GF-D8 (cell line): ENCODE measurements at places on chromosomes 16 and 17.

- DNase-seq = no peak
Measured at GRCh38 chr17:1946021-1946932, 78.9 kb downstream of the RTN4RL1 start.

DNA sequence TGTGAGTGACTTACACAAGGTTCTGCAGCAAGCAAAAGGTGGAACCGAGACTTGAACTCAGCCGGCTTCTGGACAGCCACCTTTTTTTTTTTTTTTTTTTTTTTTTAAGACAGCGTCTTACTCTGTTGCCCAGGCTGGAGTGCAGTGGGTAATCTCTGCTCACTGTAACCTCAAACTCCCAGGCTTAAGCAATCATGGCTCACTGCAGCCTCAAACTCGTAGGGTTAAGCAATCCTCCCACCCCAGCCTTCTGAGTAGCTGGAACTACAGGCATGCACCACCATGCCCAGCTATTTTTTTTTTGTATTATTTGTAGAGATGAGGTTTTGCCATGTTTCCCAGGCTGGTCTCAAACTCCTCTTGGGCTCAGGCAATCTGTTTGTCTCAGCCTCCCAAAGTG lies 55.2 kb upstream of the GOT2 start:
- no peak for DNase-seq

- DNase-seq = no peak
Measured at GRCh38 chr16:52496051-52496876, 50.7 kb downstream of the TOX3 start.

GRCh38 chr16:89828199-89828869 lies at the start of gene SPIRE2:
Gene SPIRE2, plus strand, starts transcription at chr16:89828475. Its CDS starts 76 bp downstream, at chr16:89828551.
- DNase-seq = no peak

DNA sequence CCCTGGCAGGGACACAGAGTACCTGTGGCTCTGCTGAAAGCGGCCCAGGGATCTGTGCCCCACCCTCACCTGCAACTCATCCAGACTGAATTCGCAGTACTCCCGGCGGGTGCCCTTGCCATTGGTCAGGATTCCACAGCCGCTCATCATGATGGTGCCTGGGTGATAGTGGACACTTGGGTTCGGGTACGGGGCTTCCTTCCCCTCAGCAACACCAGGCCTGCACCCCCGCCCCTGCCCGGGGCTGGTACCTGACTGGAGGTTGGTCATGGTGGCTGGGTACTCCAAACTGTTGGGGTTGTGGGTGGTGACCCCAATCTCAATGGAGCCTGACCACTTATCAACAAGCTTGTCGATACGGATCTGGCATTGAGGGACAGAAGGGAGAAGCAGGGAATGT lies 2.9 kb downstream of the NEURL4 start:
- DNase-seq = no peak

DNA sequence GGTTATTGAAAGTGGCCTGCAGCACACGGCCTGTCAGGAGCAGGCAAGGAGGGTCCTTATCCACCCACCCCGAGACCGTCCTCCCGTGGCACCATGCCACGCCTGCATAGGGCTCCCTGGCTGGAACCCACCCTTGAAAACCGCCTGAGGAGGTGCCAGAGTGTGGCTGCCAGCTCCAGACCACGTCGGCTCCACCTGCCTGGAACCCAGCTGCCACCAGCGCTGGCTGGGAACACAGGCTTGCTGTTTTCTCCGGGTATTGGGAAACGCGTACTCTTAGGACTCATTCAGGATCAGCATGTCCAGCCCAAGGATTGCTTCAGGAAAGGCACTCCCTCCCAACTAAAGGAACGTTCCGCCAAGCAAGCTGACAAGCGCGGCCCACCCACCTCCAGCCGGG lies 6.7 kb downstream of the ARL16 start:
- DNase-seq = no peak

DNA sequence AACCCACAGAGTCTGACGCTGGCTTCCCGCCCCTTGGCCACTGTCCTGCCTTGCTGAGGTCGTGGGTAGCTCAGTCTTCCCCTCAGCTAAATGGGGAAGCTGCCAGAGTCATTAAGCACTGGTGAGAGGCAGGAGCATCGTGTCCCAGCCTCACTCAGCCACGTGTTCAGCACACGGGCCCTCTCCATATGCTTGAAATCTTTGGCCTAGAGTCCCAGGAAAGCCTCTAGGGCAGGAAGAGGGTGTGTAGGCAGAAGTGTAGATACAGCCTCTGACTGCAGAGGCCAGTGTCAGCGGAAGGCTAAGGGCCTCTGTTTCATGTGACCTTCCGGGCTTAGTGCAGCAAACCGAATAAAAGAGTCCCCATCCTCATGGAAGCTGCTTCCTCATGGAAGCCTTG lies 4.1 kb downstream of the DHODH start:
- DNase-seq = no peak

- DNase-seq = peak; percentile 18
Measured at GRCh38 chr16:89407282-89407924, 83.0 kb downstream of the ANKRD11 start.

DNA sequence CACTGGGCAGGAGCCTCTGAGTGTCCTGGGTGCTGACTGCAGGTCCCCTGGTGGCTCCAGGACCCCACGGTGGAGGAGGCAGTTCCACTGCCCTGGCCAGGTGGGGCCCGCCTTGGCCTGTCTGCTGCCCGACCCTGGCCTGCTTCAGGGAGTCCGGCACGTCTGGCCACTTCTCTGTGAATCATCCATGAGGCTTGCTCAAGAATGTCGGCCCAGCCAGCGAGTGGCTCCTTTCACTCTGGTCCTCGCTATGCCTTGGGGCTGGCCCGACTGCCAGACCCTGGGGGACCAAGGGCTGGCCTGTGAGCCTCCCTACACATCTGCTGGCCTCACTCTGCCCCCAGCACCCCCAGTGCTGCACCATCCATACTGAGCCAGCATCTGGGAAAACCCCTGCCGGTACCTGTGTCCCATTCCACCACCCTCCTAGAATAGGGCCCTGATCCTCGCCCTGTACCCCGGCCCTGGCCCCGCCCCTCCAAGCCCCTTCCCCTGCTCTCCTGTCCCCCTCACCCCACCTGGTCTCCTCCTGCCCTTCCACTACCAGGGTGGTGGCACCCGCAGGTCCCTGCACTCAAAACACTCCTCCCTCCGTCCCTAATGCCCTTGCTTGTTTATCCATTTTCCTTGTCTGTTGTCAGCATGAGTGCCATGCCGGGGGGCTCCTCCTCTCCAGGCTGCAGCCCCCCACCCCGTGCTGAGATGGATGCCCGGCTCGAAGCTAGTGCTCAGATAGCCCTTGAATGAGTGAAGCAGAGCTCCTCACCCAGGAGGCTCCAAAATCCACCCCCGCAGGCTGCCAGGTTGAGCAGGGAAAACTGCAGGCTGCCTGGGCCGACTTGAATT lies 35.5 kb downstream of the ADCY7 start:
- DNase-seq = no peak

- peak; percentile 21 for DNase-seq
Measured at GRCh38 chr17:82200743-82201497, 11.7 kb downstream of the CCDC57 start.

- DNase-seq = no peak
Measured at GRCh38 chr17:47727704-47728036, 5.4 kb upstream of the TBX21 start.

- DNase-seq = no peak
Measured at GRCh38 chr17:33200587-33200986, 92.5 kb downstream of the ASIC2 start.

- DNase-seq = no peak
Measured at GRCh38 chr17:73952480-73953205, 250.8 kb upstream of the RPL38 start.

DNA sequence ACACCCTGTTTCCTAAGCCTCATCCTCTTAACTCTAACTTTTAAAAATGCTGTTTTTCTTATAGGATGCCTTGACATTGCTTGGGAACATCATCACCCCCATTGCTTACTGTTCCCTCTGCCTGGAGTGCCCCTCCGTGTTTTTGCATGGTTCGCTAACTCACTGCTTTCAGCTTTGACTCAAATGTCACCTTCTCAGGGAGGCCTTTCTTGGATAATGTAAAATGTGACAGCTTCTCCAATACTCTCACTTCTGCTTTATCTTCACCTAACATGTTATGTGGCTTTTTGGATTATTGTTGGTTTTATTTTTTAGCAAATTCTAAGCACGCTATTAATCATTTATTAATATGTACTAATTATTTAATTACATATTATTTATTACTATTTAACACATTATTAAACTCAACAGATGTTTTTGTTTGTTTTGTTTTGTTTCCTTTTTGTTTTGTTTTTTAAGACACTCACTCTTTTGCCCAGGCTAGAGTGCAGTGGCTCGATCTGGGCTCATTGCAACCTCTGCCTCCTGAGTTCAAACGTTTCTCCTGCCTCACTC lies 3.8 kb downstream of the CRYM start:
- no peak for DNase-seq

DNA sequence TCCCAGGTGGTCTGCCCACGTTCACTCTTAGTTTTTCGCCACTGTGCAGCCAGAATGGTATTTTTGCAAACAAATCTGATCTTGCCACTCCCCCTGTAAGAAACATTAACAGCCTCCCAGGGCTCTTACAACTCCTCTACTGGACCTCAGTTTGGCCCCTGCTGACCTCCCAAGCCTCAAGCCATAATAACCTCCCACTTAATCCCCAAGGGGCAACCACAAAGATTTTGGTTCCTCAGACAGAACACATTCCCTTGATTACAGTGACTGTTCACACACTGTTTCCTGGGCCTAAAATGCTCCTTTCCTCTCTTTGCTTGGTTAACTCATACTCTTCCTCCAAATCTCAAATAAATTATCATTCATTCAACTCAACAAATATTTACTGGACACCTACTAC lies 21.5 kb upstream of the CD300E start:
- no peak for DNase-seq

- DNase-seq = no peak
Measured at GRCh38 chr17:70544317-70544716, 375.0 kb downstream of the KCNJ2 start.

- DNase-seq = no peak
Measured at GRCh38 chr17:47763913-47764582, 31.0 kb downstream of the TBX21 start.

GRCh38 chr16:2483939-2484897 lies 9.3 kb downstream of the TBC1D24 start:
- DNase-seq = no peak

DNA sequence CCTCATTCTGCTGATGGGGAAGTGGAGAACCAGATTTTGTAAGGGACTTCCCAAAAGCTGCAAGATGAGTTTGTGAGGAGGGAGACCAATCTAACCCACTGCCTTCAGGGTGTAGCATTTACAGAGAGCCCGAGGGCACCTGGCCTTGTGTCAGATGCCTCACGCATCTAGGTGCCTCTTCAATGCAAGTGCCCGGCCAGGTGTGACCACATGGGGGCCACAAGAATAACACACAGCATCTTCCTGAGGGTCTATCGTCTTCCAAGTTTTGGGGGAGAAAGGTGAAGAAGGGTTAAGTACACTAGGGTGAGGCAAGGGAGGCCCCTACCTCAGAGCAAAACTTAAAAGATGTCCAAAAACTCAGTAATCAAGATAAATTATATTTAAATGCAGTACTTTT lies 401.7 kb upstream of the CDH5 start:
- no peak for DNase-seq

- no peak for DNase-seq
Measured at GRCh38 chr16:25095636-25096035, 15.9 kb upstream of the LCMT1 start.

DNA sequence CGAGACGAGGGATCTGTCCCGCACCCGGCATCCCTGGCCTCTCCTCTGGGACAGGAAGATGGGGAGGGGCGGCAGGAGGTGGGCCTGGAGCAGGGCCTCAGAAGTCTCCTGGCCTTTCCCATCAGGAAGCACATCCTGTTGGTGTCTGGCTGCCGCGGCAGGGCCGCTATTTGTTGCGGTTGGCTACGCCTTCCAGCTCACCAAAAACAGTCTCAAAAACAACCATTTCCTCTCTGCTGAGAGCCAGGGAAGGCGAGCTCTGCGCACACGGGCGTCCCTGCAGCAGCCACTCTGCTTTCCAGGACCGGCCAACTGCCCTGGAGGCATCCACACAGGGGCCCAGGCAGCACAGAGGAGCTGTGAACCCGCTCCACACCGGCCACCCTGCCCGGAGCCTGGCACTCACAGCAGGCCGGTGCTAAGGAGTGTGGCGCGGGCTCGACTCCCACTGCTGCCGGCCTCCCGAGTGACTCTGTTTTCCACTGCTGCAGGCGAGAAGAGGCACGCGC lies at the start of gene TMEM204:
Gene TMEM204 (plus strand): TSS at position 224 of the 509 bp plus-strand sequence. CDS start 610 bp downstream, outside the sequence.
- no peak for DNase-seq

DNA sequence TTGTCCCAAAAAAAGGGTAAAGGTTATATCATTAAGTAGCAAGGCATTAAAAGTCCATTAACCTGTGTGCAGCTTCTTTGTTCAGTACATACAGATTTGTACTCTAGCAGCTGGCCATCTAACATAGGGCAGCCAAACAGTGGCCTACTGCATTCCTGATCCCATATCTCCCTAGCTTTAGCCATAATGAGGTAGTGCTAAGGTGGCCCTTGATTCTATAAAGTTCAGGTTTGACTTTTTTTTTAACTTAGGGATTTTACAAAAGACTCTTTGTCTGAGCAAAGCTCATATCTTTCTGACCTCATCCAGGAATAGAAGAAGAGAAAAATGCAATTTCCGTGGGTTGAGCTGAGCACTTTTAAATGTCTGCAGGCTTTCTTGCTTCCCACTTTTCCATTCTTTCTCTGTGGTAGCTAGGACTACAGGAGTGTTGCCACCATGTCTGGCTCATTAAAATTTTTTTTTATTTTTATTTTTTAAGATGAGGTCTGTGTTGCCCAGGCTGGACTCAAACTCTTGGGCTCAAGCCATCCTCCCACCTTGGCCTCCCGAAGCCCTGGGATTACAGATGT lies 19.5 kb upstream of the CDC6 start:
- no peak for DNase-seq
